ENCODE measurements at places on chromosomes 4 and X.

DNA sequence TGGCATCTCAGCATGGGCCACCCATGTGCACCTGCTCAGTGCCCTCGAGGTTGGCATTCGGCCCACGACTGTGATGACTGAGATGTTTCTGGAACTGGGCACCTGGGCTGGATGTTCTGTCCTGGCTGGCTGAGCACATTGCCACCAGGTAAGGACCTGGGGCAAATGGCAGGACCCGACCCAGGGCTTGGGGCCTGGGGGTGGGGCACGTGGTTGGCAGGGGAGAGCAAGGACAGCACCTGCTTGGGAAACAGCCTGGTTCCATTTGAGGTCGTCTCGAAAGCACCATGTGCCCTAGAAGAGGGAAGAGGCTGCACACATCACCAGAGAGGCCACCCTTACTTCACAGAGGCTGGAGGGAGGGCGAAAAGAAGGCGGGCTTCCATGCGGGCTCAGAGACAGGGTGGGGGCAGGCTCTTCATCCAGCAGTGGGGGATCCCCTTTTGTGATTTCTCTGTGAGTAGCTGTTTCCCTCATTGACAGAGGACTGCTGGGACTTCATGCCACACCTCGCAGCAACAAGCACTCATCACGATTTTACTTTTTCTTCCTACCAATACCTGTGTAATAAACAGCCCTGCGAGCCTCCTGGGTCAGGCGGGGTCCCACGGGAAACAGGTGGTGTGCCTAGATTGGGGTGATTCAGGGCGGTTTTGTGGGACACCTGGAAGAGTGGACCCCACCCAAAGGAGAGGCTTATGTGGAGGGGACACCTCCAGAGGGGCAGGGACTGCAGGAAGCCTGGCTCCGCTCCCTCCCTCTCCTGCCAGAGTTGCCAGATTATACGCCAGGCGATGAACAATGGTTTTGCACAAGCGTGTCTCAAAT lies 12.0 kb downstream of the TMEM187 start:
- DNase-seq: no peak

DNA sequence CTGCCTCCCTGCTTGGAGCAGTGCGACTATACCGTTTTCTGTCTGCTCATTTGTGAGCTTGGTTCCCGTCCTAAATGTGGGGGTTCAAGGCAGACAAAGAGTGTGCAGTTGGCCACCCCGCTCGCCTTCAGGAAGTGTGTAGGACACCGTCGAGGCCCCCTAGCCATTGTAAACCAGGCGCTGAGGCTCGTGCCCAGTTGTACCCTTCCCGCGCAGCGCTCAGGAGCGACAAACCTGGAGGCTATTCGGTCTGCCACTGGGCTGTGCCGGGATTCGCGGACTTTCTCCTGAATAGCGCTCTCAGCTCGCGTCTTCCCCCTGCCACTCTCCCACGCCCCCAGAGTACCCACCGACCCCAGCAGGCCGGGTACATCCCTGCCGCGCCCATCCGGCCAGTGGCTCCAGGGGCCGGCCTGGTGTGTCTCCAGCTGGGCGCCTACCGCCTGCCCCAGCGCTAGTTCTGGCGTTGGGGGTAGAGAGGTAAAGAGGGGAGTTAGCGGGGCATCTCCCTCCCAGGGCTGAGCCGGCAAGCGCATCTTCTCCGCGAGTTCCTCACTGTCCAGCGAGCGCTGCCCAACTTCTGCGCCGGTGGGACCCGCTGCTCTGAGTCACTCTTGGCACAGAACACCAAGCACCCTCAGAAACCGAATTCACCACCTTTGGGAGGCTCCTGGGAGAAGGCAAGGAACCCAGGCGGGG lies 880 bp upstream of the LONRF3 start:
- DNase-seq: no peak

- no peak for DNase-seq
These were observed 16.2 kb upstream of the ART3 start for GRCh38 chr4:76058302-76058701.

GRCh38 chrX:22357621-22358020 lies 84.9 kb downstream of the CBLL2 start:
- no peak for DNase-seq

GRCh38 chr4:48178931-48179330 lies 44.9 kb upstream of the TXK start:
- DNase-seq: no peak

- DNase-seq: no peak
These were observed 183.6 kb downstream of the ENOX2 start for GRCh38 chrX:130719413-130719812.

GRCh38 chr4:186845137-186845842 lies 121.6 kb upstream of the FAT1 start:
- DNase-seq: no peak

All from activated T-helper 1 cell treated with anti-CD3 and anti-CD28 coated beads, Interleukin-2, amount 50 U/mL, for 16 hours (primary cell).